ENCODE measurements at places on chromosomes 6 and 20.

- no peak for DNase-seq
These were observed 31.0 kb downstream of the TOMM6 start for GRCh38 chr6:41818271-41819054.

DNA sequence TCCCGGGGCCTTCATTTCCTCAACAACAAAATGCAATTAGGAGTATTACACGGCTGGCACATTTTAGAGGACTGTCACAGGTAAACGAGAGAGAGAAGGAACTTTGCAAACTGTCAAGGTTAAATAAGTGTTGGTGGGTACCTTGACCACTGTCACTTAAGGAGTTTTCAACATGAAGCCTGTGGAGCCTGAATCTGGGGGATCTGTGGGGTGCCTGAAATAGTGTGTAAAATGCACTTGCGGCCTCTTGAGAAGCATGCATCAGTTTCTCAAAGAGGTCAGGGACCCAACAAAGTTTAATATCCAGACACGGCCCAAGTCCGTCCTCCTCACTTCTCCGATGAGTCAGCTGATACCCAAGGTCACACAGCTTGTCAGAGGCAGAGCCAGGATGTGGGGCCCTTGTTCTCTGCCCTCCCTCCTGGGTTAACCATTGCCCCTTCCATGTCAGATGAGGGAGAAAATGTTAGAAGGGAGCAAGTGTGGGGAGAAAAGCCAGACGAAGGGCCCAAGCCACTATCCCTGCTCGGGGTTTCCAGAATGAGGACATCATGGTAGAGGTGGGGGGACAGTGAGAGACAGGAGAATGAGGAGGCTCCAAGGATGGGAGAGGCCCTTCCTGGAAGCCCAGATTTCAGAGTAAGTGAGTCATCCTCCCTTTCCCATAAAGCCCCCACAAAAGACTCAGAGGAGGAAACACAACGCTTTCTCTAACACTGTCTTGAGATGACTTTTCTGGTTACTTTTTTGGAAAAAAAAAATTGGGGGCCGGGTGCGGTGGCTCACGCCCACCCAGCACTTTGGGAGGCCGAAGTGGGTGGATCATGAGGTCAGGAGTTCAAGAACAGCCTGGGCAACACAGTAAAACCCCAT lies 42.2 kb downstream of the C6orf132 start:
- no peak for DNase-seq

DNA sequence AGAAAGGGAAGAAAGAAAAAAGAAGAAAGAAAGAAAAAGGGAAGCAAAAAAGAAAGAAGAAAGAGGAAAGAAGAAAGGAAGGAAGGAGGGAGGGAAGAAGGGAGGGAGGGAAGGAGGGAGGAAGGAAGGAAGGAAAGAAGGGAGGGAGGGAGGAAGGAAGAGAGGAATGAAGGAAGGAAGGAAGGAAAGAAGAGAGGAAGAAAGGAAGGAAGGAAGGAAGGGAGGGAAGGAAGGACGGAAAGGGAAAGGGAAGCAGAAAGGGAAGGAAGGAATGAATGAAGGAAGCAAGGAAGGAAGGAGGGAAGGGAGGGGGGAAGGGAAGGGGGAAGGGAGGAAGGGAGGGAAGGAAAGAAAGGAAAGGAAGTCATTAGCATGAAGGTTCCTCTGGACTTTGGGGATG lies 452.9 kb downstream of the TFAP2B start:
- DNase-seq, result no peak

GRCh38 chr6:117480651-117481050 lies 1.8 kb upstream of the DCBLD1 start:
- DNase-seq, result no peak

- DNase-seq, result no peak
These were observed 308.3 kb downstream of the CDH4 start for GRCh38 chr20:61560361-61560853.

GRCh38 chr20:25865715-25866656 lies 169.3 kb upstream of the ZNF337 start:
- no peak for DNase-seq

GRCh38 chr6:27053738-27054137 lies 193.8 kb upstream of the PRSS16 start:
- no peak for DNase-seq

GRCh38 chr20:62942456-62942855 lies 4.5 kb downstream of the GID8 start:
- no peak for DNase-seq

DNA sequence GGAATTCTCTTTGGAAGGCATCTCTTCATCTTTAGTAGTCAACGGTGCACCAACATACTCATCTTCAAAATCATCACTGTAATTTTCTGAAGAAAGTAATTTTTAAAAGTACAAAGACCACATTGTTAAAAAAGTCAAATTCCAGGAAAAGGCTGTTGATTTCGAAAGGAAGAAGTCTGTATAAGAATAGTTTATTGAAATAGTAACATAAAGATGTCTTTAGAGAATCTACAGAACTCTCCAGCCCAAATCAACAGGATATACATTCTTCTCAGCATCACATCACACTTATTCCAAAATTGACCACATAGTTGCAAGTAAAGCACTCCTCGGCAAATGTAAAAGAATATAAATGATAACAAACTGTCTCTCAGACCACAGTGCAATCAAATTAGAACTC lies 23.4 kb downstream of the CEP162 start:
- DNase-seq, result no peak

GRCh38 chr6:15368186-15368585 lies 122.3 kb downstream of the JARID2 start:
- DNase-seq, result no peak

GRCh38 chr6:161498359-161498758 lies 224.5 kb upstream of the AGPAT4 start:
- DNase-seq, result no peak

- DNase-seq, result no peak
These were observed 8.1 kb upstream of the ID1 start for GRCh38 chr20:31596831-31597480.

DNA sequence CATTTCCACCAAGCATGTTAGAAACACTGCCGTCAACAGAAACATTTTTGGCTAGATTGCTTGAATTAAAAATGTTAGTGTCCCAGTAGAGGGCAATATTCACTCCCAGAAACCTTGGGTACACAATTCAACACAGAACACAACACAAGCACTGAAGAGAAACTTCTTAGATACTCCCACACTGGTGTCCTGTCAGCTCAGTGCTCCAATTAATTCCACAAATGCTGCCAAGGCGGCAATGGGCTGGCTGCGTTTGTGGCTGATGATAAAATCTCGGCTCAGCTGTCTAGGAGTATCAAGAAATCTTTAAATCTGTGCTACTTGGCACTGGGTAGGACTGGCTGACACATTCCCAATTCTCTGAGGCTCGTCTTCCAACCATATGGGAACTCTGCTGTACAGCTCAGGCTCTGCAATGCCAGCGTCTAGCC lies 39.3 kb downstream of the BEND3 start:
- DNase-seq, result no peak

- DNase-seq, result no peak
These were observed 6.9 kb downstream of the ZMYND8 start for GRCh38 chr20:47349365-47350180.

DNA sequence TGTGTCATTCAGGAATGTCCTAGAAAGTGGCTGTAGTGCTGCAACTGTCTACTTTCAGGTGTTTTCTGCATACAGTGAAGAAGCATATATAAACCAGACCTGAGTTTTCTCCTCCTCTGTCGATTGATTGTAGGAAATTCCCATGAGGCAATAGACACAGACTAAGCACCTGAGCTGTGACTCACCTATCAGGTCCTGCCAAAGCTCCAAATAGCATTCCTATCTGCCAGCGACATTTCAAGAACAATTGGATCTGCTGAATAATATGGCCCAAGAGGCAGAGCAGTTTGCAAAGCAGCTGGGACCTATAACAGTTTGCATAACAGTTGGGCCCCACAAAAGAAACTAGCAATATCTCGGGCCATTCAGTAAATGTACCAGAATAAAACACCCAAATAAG lies 360.4 kb downstream of the HAO1 start:
- no peak for DNase-seq

DNA sequence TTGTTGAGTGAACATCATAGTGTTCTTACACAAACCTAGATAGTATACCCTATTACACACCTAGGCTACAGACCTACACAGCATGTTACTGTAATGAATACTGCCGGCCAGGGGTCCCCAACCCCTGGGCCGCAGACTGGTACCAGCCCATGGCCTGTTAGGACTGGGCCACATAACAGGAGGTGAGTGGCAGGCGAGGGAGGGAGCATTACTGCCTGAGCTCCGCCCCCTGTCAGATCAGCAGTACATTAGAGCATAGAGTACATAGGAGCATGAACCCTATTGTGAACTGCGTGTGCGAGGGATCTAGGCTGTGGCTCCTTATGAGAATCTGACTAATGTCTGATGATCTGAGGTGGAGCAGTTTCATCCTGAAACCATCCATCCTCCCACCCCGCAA lies 126.3 kb downstream of the PRND start:
- DNase-seq, result no peak

- DNase-seq, result no peak
These were observed 33.3 kb downstream of the PTPRK start for GRCh38 chr6:128487055-128487454.

All from esophagus squamous epithelium (tissue), 5 donors.